H54 (cell line): ENCODE measurements at places on chromosomes 6 and 20.

GRCh38 chr6:158437571-158437970 lies 122.3 kb upstream of the TMEM181 start:
- no peak for DNase-seq

DNA sequence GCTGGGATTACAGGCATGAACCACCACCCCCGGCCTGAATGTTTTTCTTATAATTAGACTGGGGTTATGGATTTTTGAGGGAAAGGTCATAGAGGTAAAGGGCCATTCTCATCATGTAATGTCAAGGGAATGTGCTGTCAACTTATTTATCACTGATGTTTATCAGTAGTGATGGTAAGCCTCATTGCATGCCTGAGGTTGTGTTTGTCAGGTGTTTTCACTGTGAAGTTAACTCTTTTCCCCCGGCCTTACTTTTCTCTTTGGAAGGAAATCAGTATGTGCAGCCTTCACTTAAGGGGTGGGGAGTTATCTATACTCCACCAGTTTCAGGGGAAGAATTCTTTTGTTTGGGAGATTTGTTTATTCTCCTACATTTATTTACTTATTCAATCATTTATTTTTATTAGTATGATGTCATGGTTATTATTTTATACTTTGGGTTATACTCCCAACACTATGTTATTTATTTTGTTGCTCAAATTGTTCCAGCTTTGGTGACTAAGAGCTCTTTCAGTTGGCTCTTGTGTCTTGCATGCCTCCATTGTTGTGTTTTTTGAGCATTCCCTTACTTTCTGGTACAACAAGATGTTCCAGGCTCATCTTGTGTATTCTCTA lies 2.8 kb upstream of the SLC17A5 start:
- DNase-seq, result no peak

DNA sequence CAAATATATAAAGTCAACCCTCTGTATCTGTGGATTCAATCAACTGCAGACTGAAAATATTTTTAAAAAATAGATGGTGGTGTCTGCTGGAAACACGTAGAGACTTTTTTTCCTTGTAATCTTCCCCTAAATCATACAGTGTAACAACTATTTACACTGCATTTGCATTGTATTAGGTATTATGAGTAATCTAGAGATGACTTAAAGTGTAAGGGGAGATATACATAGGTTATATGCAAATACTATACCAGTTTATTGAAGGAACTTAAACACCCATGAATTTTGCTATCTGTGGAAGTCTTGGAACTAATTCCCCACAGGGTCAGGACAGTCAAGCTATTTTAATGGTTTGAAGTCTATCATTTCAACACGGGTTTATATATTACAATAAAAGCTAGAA lies 10.2 kb downstream of the HDAC2 start:
- no peak for DNase-seq

DNA sequence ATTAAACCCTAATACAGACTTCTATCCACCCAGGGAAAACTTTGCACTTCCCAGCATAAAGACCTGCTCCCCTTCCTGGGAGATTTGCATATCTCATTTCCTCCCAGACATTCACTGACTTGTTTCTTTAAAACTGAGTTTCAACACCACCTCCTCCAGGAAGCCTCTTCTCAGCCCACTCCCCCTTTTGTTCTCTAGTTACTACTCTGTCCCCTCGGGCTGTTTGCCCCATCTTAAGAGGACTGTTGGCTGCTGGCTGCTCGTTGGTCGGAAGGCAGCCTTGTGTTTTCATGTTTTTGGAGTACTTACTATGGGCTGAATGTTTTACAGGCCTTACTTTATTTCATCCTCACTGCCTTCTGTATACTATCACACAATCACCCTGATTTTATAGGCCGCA lies 6.6 kb downstream of the ARHGAP40 start:
- no peak for DNase-seq

- DNase-seq, result no peak
Measured at GRCh38 chr6:40965046-40965445, 74.0 kb downstream of the UNC5CL start.

GRCh38 chr6:116563830-116564229 lies 7.5 kb upstream of the RWDD1 start:
- no peak for DNase-seq

- DNase-seq, result peak; percentile 88
Measured at GRCh38 chr20:2742934-2743559, 50.5 kb downstream of the EBF4 start.

DNA sequence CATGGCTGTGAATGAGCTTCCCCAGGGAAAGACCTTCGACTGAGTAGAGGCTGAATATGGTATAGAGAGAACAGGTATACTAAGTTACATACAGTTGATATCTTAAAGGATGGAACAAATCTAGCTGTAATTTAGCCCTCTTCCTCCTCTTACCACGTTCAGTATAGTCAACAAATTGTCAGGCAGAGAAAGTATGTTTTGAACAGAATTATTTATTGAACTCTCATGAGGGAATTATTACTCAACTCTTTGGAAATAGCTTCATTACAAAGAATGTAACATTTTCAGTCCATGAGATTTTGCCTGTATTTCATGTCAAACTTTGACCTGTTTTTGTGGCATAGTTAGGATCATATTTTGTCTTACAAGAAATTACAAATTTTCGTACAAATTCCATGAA lies 63.0 kb downstream of the SH3BGRL2 start:
- DNase-seq, result no peak

GRCh38 chr6:5351552-5352210 lies 90.4 kb downstream of the FARS2 start:
- DNase-seq, result no peak

- DNase-seq, result no peak
Measured at GRCh38 chr6:43256670-43257366, 13.5 kb downstream of the TTBK1 start.

GRCh38 chr6:114216789-114217467 lies 125.9 kb downstream of the HS3ST5 start:
- no peak for DNase-seq

DNA sequence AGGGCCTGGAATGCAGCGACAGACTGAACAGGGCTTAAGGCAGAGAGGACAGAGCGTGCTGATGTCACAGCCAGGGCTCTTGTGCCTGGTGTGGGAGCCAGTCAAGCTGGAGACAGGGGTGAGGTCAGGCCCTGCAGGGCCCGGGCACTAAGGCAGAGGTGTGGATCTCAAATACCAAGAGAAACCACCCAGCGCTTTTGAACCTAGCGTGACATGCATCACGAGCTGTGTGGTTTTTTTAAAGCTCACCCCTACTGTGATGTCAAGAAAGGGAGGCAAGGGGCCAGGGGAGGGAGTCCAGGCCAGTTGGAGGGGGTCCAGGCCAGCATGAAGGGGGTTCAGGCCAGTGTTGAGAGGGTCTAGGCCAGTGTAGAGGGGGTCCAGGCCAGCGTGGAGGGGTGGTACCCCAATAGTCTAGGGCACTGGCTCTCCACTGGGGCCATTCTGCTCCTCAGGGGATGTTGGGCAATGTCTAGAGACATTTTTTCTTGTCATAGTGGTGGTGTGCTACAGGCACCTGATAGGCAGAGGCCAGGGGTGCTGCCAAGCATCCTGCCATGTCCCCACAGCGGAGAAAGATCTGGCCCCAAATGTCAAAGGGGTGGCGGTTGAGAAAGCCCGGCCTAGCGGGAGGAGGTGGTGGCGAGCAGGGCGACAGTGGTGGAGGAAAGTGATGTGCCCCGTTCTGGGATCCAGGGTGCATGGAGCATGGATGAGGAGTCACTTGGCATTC lies 42.6 kb downstream of the RBM38 start:
- DNase-seq, result no peak

GRCh38 chr20:38092915-38093314 lies 59.4 kb downstream of the RPRD1B start:
- DNase-seq, result no peak

GRCh38 chr6:9121549-9121948 lies 686.2 kb upstream of the SLC35B3 start:
- no peak for DNase-seq

GRCh38 chr6:128350416-128351254 lies 169.8 kb downstream of the PTPRK start:
- peak; percentile 2 for DNase-seq

- no peak for DNase-seq
Measured at GRCh38 chr6:33693186-33694105, 18.1 kb downstream of the UQCC2 start.

DNA sequence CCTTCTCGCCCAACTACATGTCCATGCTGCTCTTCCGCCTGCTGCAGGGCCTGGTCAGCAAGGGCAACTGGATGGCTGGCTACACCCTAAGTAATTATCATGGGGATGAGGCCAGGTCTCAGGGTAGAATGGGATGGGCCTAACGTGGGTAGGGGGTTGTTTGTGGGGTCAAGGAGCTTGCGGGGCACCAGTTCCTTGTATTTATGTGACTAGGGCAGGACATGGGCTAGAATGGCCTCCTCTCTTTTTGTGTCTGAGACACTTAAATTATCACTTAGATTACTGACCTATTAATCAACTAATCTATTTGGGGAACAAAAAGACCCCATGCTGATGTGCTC lies 10.7 kb downstream of the SLC22A1 start:
- DNase-seq, result no peak

DNA sequence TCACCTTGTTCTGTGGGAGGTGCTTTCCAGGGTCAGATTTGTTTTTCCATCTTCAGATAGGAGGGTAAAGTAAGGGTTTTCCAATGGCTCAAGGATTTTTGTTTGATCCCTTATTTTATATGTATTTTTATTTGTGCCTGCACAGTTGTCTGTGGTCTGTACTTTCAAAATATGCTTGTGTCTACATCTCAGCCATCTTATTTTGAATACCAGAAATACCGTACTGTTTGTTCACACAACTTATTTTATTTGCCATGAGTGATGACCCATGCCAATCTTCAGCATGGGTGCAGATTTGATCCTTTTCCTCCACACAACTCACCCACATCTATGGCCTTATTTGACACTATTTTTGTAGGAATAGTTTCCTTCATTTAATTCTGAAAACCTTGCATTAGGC lies 72.2 kb upstream of the PTCHD4 start:
- DNase-seq, result no peak

DNA sequence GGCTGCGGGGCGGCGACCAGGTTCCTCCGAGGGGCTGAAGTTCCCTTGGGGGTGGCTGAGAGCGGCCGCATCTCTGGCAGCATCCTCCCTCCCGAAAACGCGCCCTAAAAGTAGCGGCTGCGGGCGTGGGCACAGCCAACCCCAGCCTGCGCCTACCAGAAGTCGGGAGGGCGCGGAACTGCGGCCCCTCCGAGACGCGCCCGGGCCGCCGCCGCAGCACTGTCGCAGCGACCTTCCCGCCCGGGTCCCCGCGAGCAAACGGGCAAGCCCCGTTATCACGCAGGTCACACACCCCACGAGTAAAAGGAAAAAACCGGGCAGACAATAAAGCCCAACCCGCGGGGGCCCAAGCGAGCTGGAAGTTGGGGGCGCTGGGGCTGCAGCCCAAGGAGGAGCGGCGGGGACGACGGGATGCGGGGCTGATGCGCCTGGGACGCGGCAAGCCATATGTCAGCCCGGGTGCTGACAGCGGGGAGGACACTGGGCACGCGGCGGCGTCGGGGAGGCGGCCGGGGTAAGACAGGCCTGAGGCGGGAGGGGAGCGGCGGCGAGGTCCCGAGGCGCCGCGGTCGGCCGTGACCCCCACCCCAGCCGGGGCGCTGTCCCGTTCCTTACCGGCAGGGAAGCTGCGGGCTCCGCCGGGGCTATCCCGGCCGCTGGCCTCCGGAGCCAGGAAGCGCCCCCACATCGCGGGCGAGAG lies 659 bp downstream of the CEP85L start:
- DNase-seq, result peak; percentile 19

DNA sequence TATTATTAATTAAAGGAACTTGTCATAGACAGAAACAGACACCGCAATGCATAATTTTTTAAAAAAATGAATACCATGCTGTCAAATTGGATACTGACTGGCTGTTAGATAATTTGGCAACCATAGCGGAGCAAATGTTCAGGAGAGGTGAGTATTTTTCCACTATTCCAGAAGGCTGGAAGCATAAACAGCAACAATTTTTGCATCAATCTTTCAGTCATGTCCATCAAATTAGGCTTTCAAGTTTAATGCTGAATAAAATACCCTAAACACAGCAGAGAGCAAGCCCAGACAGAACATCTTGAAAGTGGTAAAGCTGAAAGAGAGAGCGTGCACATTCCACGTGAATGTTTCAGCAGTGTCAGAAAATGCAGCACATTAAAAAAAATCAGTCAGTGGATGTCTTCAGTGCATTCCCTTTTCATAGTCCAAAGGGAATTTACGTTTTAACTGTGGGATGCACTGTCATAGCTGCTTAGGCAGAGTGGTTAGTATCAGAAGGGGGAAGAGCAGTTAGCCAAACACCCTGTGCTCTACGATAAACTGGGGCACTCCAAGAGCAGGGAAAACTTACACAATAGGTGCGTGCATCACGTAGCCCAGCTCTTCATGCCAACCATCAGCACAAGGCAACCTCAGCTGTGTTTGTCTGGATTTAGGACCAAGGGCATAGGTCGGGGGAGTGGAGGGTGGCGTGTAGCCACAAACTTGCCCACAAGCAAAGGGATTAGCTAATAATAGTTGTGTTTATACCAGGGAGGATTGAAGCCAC lies 116.2 kb upstream of the STMND1 start:
- DNase-seq, result no peak

GRCh38 chr6:90249458-90249857 lies 47.2 kb downstream of the BACH2 start:
- DNase-seq, result no peak

DNA sequence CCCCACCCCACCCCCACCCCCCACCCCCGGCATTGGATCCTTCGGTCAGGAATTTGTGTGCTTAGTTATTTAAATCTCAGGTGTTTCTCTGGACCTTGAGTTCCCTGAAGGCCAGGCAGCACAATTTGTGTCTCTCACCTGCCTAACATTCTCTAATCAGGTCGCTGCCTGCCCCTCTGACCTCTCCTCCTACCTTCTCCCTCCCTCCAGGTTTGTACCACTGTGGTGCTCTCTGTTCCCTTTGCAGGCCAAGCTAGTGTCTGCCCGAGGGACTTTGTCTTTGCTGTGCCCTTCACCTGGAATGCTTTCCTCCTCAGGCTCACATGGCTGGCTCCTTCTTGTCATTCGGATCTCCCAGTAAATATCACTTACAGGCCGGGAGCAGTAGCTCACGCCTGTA lies 131.4 kb upstream of the SLC2A12 start:
- DNase-seq, result no peak

DNA sequence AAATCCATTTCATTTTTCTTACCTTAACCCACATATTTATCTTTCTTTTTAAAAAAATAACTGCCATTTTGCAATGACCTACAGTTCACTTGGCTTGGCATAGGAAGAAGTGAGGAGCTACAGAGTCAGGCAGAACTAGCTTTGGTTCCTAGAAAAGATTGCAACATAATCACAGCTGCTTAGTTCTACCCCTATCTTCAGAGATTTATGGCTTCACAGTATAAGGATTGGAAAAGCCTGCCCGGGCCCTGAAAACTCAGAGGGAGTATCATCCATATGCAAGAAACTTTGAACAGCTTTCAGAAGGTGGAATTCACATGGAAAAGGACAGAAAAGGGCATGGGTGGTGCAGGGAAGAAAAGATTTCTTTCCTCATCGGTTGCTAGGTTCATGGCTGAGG lies 774.3 kb upstream of the CHD6 start:
- no peak for DNase-seq

GRCh38 chr6:54282186-54282585 lies 26.1 kb upstream of the TINAG start:
- peak; percentile 10 for DNase-seq

GRCh38 chr6:108988296-108988695 lies 106.3 kb downstream of the SESN1 start:
- DNase-seq, result no peak
